ENCODE measurements at places on chromosomes 7 and 10.

GRCh38 chr7:74499835-74500388 lies 46.2 kb downstream of the GTF2IRD1 start:
- DNase-seq = no peak

- peak; percentile 4 for DNase-seq
Observed at GRCh38 chr10:72663971-72664370, 28.0 kb upstream of the MCU start.

- no peak for DNase-seq
Observed at GRCh38 chr7:109343678-109344077, 774.0 kb downstream of the DNAJB9 start.

GRCh38 chr7:64320547-64321513 lies 7.1 kb downstream of the ZNF736 start:
- DNase-seq = no peak

DNA sequence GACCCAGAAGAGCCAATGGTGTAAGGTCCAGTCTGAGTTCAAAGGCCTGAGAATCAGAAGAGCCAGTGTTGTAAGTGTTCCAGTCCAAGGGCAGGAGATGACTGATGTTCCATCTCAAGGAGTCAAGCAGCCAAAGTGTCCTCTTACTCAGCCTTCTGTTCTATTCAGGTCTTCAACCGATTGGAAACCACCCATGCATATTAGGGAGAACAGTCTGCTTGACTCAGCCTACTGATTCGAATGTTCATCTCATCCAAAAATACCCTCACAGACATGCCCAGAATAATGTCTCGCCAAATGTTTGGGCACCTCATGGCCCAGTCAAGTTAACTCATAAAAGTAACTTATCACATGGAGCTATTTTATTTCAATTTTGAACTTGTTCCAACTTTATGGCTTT lies 2.9 kb upstream of the WDFY4 start:
- DNase-seq = no peak

GRCh38 chr10:58662314-58662713 lies 149.6 kb downstream of the BICC1 start:
- peak; percentile 84 for DNase-seq

DNA sequence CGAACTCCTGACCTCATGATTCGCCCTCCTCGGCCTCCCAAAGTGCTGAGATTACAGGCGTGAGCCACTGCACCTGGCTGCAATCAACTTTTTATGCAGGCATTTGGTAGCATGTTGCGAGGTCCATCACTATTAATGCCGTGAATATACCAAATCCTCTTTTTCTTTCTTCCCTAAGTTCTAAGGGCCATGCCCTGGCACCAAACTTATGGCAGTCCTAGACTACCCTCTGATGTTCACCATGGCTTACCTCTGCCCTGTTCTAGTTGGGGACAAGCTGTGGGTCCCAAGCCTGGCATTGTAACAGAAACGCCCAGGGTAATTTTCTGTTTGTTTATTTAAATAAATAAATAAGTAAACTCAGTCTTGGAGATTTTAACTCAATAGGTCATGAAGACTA lies 13.3 kb downstream of the PRSS2 start:
- no peak for DNase-seq

DNA sequence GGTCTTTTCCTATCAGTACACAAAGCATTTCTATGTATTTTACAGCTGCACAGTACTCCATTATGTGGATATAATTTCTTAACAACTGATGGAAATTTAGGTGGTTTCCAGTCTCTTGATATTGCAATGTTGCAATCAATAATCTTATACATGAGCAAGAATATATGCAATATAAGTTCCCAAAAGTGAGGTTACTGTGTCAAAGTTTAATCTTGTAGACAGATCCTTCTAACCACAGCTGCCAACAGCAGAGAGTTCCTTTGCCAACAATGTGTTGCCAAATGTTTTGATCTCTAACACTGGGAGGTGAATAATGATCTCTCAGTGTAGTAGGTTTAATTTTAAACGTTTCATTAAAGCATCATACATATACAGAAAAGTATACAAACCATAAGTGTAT lies 54.5 kb downstream of the CUL2 start:
- DNase-seq = no peak

GRCh38 chr10:101311185-101312066 lies 42.5 kb upstream of the BTRC start:
- DNase-seq = no peak

DNA sequence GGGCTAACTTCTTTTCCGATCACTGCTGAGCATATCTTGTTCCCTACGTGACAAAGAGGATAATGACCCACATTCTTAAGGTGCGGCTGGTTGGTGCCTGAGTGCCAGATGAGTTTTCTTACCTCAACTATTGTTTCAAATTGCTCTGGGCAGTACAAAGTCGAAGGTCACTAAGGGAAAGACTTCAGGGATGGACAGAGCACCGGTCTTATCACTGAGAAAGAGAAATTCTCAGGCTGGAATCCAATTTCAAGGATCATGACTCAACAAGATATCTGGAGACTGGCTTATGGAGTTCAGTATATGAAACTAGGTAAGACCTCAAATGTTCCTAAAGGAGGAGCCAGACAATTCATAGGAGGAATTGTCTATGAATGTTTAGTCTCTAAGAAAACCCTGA lies 780.3 kb downstream of the SUGCT start:
- peak; percentile 23 for DNase-seq

- no peak for DNase-seq
Observed at GRCh38 chr10:96440361-96441292, 73.1 kb downstream of the TLL2 start.

Measured in fibroblast of skin of back (primary cell).